Activated naive CD8-positive, alpha-beta T cell treated with anti-CD3 and anti-CD28 coated beads, Interleukin-2, amount 10 ng/mL, durations not matched to agents 7 days and 5 days (primary cell): ENCODE measurements at places on chromosomes 5 and 9. TPM values are rescaled to one million over a fixed set of nuclear protein-coding genes. Genes with fewer than 3 reads are reported as not detected.
A peak's percentile ranks its signal among the peaks of the same experiment; 100 is the strongest.

Gene NR5A1
- total RNA-seq: not detected

Gene DCANP1
- not detected for total RNA-seq

Gene NEURL1B
- total RNA-seq: 3.0 TPM

Gene GPR150
- 1.2 TPM for total RNA-seq

Gene PCDHGA5
- total RNA-seq: 0.23 TPM

Gene KCNIP1
- total RNA-seq: not detected

GRCh38 chr5:36068751-36069281 is 2.1 kb upstream of the UGT3A2 start:
- H3K36me3 ChIP-seq: no peaks in the 10 kb centered on the region
- peaks cover 50% of the 10 kb centered on the region for H3K27me3 ChIP-seq
- no peak overlapping the region for H3K4me3 ChIP-seq
- H3K27ac ChIP-seq: no peak overlapping the region
- H3K4me1 ChIP-seq: peaks cover 12% of the 10 kb centered on the region
- no peak for DNase-seq

DNA sequence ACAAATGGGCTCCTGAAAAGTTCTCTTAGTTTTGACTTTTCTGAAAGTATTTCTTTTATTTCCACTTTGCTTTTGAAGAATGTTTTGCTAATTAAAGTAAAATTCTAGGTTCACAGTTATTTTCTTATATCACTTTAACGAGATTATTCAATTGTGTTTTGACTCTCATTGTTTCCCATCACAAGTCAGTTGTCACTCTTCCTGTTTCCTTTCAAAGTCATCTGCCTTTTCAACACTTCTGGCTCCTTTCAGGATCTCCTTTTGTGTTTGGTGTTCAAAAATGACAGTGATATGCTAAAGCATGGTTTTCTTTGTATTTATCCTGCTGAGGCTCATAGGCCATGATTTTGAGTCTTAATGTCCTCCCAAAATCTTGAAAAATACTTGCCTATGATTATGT is 235.4 kb upstream of the TAS2R1 start:
- no peaks in the 10 kb centered on the region for H3K27me3 ChIP-seq
- H3K27ac ChIP-seq: no peak overlapping the region
- no peaks in the 10 kb centered on the region for H3K4me1 ChIP-seq
- no peak overlapping the region for H3K4me3 ChIP-seq
- no peak for DNase-seq

- H3K36me3 ChIP-seq: no peaks in the 10 kb centered on the region
- H3K4me1 ChIP-seq: no peaks in the 10 kb centered on the region
- no peak overlapping the region for H3K27ac ChIP-seq
Measured at GRCh38 chr5:27876071-27876470, 837.7 kb upstream of the CDH9 start.

GRCh38 chr5:50709471-50709870 is 43.0 kb downstream of the PARP8 start:
- H3K27me3 ChIP-seq: no peaks in the 10 kb centered on the region
- peaks cover 17% of the 10 kb centered on the region for H3K36me3 ChIP-seq
- H3K4me1 ChIP-seq: peaks cover 44% of the 10 kb centered on the region
- H3K4me3 ChIP-seq: peak overlapping the region; percentile 52
- no peak for DNase-seq
- H3K27ac ChIP-seq: peak overlapping the region; percentile 55

- H3K4me3 ChIP-seq: no peak overlapping the region
- DNase-seq: no peak
- no peaks in the 10 kb centered on the region for H3K4me1 ChIP-seq
- no peaks in the 10 kb centered on the region for H3K36me3 ChIP-seq
Measured at GRCh38 chr5:38518341-38518740, 38.1 kb downstream of the LIFR start.

- peaks cover 44% of the 10 kb centered on the region for H3K4me1 ChIP-seq
- H3K4me3 ChIP-seq: no peak overlapping the region
- peaks cover 5% of the 10 kb centered on the region for H3K27me3 ChIP-seq
- H3K27ac ChIP-seq: no peak overlapping the region
- H3K36me3 ChIP-seq: no peaks in the 10 kb centered on the region
Measured at GRCh38 chr5:139513852-139514485, 31.4 kb upstream of the STING1 start.

DNA sequence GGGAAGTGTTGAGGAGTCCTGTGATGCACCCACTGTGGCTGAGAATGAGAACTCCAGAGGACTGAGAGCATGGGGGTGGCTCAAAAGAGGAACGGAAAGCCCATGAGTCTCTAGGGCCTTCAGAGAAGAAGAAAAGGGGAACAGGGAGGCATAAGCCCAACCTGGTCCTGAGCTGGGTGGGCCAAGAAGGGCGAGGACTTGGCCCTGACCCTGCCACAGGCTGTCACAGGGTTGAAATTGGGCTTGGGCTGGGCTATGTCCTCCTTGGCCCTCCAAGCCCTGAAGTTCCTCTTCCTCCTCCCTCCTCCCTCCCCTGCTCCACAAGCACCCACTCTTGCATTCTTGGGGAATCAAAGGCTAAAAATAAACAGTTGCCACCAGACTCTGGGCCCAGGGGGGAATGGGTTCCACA is 49.3 kb upstream of the PPARGC1B start:
- peaks cover 26% of the 10 kb centered on the region for H3K27me3 ChIP-seq
- H3K27ac ChIP-seq: no peak overlapping the region
- no peak overlapping the region for H3K4me3 ChIP-seq
- H3K36me3 ChIP-seq: no peaks in the 10 kb centered on the region
- H3K4me1 ChIP-seq: no peaks in the 10 kb centered on the region

- no peak overlapping the region for H3K27ac ChIP-seq
- H3K4me3 ChIP-seq: no peak overlapping the region
- DNase-seq: no peak
Measured at GRCh38 chr9:32177396-32177795, 207.0 kb upstream of the ACO1 start.

GRCh38 chr5:160303690-160304089 is 8.7 kb downstream of the CCNJL start:
- H3K4me3 ChIP-seq: no peak overlapping the region
- H3K27ac ChIP-seq: no peak overlapping the region
- no peak for DNase-seq
- H3K27me3 ChIP-seq: peaks cover 10% of the 10 kb centered on the region

DNA sequence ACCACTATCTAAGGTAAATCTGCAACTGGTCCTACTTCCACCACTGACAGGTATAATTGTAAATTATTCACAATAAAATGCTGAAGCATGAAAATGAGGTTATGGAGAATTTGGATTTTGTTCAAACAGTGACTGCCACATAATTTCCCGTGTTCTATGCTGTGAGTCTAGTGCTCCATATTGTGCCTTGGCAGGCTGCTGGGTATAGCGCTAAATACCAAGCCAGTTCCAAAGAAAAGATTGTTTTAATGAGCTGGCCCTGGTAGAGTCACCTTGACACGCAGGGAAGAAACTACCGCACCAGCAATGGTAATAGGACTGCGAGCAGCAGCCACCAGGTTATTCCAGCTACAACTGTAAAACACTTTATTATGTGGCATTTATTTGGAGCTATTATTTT is 30.4 kb downstream of the PSMB7 start:
- H3K27ac ChIP-seq: no peak overlapping the region
- peaks cover 2% of the 10 kb centered on the region for H3K4me1 ChIP-seq
- no peaks in the 10 kb centered on the region for H3K27me3 ChIP-seq
- peaks cover 14% of the 10 kb centered on the region for H3K36me3 ChIP-seq

- H3K27me3 ChIP-seq: peaks cover 23% of the 10 kb centered on the region
- no peak overlapping the region for H3K27ac ChIP-seq
- H3K4me3 ChIP-seq: no peak overlapping the region
- no peak for DNase-seq
Measured at GRCh38 chr5:14258840-14259239, 115.7 kb downstream of the TRIO start.

- DNase-seq: no peak
- no peaks in the 10 kb centered on the region for H3K4me1 ChIP-seq
- H3K4me3 ChIP-seq: no peak overlapping the region
- H3K27ac ChIP-seq: no peak overlapping the region
- H3K36me3 ChIP-seq: no peaks in the 10 kb centered on the region
Measured at GRCh38 chr9:129677456-129677855, 12.0 kb downstream of the PRRX2 start.

- no peak overlapping the region for H3K4me3 ChIP-seq
- no peaks in the 10 kb centered on the region for H3K36me3 ChIP-seq
- peaks cover 9% of the 10 kb centered on the region for H3K27me3 ChIP-seq
Measured at GRCh38 chr5:159645179-159645846, 271.0 kb upstream of the ADRA1B start.

- H3K36me3 ChIP-seq: peaks cover 3% of the 10 kb centered on the region
- H3K4me1 ChIP-seq: peaks cover 3% of the 10 kb centered on the region
- no peak overlapping the region for H3K27ac ChIP-seq
- peaks cover 6% of the 10 kb centered on the region for H3K27me3 ChIP-seq
Measured at GRCh38 chr9:121910491-121911040, 182.5 kb downstream of the TTLL11 start.

DNA sequence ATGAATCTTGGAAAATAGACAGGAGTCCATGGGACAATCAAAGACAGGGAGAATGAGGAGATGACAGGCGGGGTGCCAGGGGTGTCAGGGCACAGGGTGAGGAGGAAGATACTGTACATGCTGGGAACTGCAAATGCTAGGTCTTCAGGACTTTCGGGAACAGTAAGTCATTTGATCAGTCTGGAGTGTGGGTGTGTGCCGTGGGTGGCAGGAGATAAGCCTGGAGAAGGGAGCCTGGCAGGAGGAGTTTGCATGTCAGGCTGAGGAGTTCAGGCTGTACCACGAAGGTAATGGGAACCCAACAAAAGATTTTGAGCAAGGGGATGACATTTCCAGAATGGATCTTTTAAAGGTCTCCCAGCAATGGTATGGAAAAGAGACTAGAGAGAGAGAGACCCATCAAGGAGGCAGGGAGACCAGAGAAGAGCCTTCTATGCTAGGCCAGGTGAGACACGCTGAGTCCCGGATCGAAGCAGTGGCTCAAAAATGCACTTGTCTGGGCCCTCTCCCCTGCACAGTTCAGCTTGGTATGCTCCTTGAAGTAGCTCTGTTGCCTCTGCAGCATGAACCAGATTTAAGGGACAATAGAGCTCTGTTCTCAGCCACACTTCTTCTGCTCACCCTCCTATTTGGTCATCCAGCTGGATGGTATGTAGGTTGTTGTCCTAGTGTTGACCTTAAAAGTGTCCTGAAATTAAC is 77.0 kb upstream of the FER start:
- peaks cover 9% of the 10 kb centered on the region for H3K27me3 ChIP-seq

DNA sequence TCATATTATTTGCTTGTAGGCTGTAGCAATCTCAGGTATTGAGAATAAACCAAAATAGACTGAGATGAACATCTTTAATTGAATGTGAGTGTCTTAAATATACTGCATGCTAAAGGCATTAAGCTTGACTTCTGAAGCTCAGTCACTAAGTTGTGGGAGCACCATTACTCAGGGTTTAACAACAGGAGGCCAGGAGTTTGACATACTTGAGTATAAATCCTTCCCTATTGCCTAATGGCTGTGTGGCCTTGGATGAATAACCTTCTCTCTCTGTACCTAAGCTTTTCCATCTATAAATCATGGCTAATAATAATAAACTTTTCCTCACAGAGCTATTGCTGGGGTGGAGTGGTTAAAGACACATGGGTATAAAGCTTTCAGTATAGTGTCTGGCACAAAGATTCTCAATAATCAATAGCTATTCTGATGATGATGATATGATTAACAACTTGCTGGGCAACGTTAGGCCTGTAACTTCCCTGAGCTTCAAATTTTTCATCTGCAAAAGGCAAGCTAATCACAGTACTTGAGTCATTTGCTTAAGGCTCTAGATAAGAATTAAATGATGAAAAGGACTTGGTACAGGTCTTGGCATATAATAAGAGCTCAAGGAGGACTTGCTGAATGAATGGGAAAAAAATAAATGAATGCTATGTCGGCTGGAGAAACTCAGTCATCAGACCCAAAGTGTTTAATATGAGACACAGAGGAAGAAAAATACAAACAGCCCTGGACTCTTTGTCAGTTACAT is 174.0 kb upstream of the IL12B start:
- H3K27ac ChIP-seq: no peak overlapping the region
- no peak overlapping the region for H3K4me3 ChIP-seq
- no peaks in the 10 kb centered on the region for H3K36me3 ChIP-seq
- no peaks in the 10 kb centered on the region for H3K4me1 ChIP-seq

DNA sequence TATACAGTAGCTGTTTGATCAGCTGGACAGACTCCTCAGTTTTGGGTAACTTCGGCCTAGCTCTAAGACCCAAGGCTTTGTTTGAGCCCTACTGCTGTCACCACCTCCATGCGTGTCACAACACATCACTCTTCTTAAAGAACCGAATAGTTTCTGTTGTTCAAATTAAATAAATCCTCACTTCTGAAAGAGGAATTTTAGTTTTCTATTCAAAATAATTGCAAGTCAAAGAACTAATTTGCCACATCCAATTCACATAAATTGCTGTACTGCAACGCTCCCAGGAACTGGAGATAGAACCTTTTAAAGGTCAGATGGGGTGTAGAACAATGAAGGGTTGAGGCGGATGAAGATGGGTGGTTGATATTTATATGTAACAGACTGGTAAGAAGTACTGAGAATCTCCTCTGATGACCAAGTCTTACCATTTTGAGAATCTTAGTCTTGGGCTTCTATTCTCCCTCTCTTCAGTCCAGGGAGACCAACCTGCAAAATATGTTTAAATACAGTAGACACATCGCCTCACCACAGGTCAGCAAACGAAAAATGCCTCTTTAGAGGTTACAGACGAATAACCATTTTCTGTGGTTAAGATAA is 1.6 kb downstream of the NREP start:
- H3K4me3 ChIP-seq: peak overlapping the region; percentile 90
- DNase-seq: no peak
- peaks cover 15% of the 10 kb centered on the region for H3K36me3 ChIP-seq
- peaks cover 20% of the 10 kb centered on the region for H3K4me1 ChIP-seq
- H3K27ac ChIP-seq: no peak overlapping the region

DNA sequence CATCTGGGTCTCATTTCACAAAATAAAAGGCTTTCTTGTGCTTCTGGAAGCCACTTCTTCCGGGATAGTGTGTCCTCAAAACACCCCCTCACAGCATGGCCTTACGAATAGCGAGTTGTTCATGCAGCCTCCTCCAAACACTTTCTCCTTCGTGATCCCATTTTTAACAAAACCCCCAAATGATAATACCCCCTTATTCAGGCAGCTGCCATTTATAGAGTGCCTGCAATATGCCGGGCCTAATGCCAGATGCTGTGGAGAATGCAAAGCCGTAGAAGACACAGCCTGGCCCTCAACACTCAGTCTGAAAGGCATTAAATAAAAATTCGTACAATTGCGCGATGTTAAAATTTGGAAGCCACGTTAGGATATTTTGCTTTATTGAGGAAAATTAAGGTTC is 66.4 kb upstream of the SLC44A1 start:
- H3K4me1 ChIP-seq: no peaks in the 10 kb centered on the region
- no peak overlapping the region for H3K27ac ChIP-seq
- no peaks in the 10 kb centered on the region for H3K27me3 ChIP-seq
- DNase-seq: no peak
- no peak overlapping the region for H3K4me3 ChIP-seq

- DNase-seq: no peak
- H3K4me1 ChIP-seq: no peaks in the 10 kb centered on the region
- H3K27ac ChIP-seq: no peak overlapping the region
Measured at GRCh38 chr5:127586066-127586770, 62.7 kb upstream of the CTXN3 start.

GRCh38 chr9:17926246-17926645 is 347.4 kb downstream of the SH3GL2 start:
- no peaks in the 10 kb centered on the region for H3K27me3 ChIP-seq
- H3K27ac ChIP-seq: no peak overlapping the region
- no peak overlapping the region for H3K4me3 ChIP-seq
- H3K4me1 ChIP-seq: no peaks in the 10 kb centered on the region

- peaks cover 14% of the 10 kb centered on the region for H3K27me3 ChIP-seq
- peak overlapping the region; percentile 61 for H3K4me3 ChIP-seq
- H3K4me1 ChIP-seq: peaks cover 11% of the 10 kb centered on the region
- no peak overlapping the region for H3K27ac ChIP-seq
Measured at GRCh38 chr5:139709582-139710318, 61.6 kb downstream of the CXXC5 start.

- H3K36me3 ChIP-seq: peaks cover 2% of the 10 kb centered on the region
- peaks cover 31% of the 10 kb centered on the region for H3K4me1 ChIP-seq
- peaks cover 4% of the 10 kb centered on the region for H3K27me3 ChIP-seq
- H3K4me3 ChIP-seq: no peak overlapping the region
Measured at GRCh38 chr9:97924386-97924785, 2.1 kb upstream of the TRMO start.
